CD4-positive, alpha-beta T cell treated with Interleukin-10 for 1 hour (primary cell): ENCODE measurements at places on chromosomes 1 and 21.

GRCh38 chr1:31062867-31063380 is 2.6 kb downstream of the PUM1 start:
- DNase-seq, result no peak

GRCh38 chr1:185804206-185804605 is 70.0 kb downstream of the HMCN1 start:
- no peak for DNase-seq

GRCh38 chr1:88980870-88981269 is 11.6 kb downstream of the KYAT3 start:
- no peak for DNase-seq

DNA sequence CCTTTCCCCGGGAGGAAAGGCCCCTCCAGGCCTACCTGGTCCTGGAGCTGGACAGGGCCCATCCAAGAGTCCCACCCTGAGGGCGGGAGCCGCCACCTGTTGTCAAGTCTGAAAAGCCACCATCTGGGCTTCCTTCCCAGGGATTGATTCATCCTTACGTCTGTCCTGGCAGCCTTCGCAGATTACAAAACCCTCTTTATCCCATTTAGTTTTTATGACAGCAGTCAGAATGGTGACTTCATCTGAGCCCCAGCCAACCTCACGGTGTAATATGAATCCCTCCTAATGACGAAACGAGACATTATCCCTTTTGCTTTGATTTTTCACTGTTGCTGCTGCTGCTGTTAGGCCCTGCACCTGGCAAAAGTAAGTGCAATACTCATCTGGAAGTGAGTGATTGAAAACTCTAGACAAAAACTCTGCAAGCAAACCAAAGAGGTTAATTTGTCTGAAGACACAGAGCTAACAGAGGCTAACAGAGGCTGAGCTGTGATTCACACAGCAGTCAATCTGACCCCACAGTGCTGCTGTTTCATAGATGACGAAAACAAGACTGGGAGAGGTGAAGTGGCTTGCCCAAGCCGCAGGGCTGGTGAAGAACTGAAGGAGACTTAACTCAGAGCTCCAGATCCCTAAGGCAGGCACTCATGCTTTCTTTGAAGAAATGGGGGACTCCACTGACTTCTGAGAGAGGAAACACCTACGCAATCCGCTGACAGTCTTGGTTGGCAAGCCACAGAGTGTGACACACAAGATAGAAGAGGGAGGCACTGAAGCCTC is 30.0 kb upstream of the S100A7 start:
- peak; percentile 29 for DNase-seq

DNA sequence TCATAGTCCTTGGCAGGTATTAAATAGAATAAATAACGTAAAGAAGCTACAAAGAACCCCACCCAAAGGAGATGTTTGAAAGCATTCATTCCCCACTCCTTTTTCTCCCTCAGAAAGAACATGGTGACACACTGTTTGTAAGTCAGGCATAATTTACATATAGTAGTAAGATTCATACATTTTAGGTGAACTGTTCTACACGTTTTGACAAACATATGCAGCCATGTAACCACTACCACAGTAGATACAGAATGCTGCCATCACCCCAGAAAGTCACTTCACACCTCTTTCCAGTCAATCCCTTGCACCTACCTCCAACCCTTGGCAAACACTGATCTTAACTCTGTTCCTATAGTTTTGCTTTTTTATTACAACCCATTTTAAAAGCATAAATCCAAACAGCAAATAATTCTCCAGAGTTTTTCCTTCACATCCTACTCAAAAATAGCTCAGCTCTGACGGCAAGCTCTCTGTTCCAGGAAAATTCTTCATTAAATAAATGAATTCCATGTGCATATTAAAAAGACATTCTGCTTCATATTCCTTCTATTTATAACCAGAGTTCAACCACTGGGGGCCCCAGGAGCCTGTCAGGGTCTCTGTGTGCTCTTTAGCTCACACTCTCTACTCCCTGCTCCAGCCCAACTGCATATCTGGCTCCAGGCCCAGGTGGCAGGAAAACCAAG is 258.8 kb downstream of the PLPP3 start:
- DNase-seq, result no peak

DNA sequence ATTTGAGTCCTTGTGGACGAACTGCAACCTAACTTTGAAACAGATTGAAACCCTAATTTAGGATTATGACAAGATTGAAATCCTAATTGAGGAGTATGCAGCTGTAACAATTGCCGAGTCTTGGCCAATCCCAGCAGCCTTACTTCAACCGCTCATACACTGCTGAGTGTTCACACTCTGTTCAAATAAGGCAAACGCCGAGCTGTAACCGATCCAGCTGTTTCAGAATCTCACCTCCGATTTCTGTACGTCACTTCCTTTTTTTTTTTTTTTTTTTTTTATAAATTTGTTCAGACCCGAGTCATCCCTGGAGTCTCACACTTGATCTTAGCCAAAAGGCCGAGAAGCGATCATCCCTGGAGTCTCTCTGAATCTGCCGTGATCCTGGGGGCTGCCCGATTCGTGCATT is 22.3 kb upstream of the ATP5PO start:
- DNase-seq, result peak; percentile 79

DNA sequence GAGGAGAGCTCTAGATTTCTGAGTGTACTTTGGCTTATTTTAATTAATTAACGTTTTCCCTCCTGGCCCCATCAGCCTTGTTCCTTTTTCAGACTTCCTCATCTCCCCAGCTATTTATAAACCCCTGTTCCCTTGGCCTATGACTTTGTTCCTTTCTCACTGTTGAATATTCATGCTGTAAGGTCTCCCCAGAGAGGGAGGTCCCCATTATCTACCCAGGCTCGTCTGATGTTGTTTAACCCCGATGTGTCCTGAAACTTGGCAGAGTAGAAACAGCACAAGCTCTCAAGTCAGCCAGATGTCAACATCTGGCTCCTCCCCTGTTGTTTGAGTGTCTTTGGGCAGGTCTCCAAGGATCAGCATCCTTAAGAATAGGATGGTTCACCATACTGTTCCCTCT is 153.6 kb downstream of the HIVEP3 start:
- no peak for DNase-seq

GRCh38 chr21:21268061-21268471 is 269.9 kb downstream of the NCAM2 start:
- no peak for DNase-seq
